Effector CD8-positive, alpha-beta T cell (primary cell): ENCODE measurements at places on chromosomes 5 and 9.

- DNase-seq: no peak
These were observed 40.7 kb downstream of the NR3C1 start for GRCh38 chr5:143362664-143363227.

- no peak for DNase-seq
These were observed 13.0 kb downstream of the NEK6 start for GRCh38 chr9:124270504-124271335.

GRCh38 chr5:150746-151145 lies 40.5 kb upstream of the LRRC14B start:
- no peak for DNase-seq

GRCh38 chr5:6551287-6551954 lies 81.4 kb downstream of the NSUN2 start:
- no peak for DNase-seq

- DNase-seq: no peak
These were observed 2.9 kb upstream of the RBM22 start for GRCh38 chr5:150703762-150704161.

GRCh38 chr5:115810761-115811160 lies 5.7 kb downstream of the CDO1 start:
- no peak for DNase-seq

DNA sequence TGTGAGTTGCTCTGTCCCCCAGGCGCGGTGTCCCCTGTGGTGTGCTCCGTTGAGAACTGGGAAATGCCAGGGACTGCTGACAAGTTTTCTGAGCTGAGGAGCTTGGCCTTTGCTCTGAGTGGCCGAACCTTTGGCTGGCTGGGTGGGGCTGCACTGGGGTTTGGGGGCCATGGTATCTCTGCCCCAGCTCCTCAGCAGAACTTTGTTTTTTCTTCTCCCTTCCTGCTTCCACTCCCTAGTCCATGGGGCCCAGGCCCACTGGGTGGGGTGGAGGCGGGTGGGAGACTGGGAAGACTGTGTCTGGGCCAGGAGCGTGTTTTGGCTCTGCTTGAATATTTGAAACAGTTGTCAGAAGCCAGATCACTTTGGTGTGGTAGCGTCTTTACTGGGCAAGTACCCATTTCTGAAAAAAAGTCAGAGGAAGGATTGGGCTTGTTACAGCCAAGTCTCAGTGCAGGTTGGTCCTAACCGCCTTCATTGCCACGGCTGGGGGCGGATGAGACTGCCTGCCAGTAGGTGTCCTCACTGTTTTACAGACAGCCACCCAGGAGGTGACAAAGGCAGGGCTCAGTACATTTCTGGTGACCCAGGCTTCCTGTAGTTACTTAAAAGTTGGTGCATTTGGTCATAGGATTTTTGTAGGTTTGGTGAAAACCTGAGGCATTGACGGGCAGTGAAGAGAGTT lies 92.7 kb downstream of the DAB2IP start:
- no peak for DNase-seq

DNA sequence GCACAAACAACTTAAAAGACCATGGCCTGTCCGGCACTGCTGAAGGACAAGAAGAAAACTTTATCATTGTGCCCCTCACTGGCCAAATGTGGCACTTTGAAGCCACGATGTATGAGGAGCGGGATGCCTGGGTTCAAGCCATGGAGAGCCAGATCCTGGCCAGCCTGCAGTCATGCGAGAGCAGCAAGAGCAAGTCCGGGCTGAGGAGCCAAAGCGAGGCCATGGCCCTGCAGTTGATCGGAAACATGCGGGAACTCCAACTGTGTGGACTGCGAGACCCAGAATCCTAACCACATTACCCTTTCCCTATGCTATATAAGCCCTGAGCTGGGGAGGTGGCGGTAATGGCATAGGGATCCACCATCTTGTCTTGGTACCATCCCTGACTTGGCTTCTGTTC lies 497.9 kb downstream of the ANXA1 start:
- DNase-seq: no peak

DNA sequence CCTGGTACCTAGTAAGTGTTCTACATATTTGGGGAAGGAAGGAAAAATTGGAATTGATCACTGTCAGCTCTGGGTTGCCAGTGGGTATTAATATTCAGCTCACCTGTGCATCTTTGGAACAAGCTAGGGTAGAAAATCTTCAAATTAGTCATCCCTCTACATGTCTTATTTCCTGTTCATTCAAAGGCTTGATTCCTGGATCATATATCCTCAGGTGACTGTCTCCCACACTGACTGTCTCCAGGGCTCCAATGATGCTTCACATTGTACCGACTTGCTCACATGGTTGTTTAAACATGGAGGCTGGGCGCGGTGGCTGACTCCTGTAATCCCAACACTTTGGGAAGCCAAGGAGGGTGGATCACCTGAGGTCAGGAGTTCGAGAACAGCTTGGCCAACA lies 11.6 kb upstream of the SUSD1 start:
- no peak for DNase-seq

GRCh38 chr9:91522481-91522880 lies 98.8 kb upstream of the NFIL3 start:
- no peak for DNase-seq

DNA sequence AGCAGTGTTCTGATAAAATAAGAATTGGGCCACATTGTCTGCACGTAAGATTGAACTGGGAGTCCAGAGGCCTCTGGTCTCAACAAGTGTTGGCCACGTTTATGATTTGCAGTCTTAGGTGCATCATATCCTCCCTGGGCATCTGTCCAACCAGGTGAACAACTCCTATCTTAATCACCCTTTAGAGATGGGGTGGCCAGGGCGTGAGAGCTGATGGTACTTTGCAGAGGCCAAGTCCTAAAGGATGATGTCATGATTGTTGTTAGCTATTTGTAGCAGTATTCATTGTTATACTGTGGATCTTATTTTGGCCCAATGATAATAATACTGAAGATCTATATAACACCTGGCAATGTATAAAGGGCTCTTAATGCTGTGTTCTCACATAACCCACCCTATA lies 73.2 kb upstream of the RARS1 start:
- DNase-seq: no peak

DNA sequence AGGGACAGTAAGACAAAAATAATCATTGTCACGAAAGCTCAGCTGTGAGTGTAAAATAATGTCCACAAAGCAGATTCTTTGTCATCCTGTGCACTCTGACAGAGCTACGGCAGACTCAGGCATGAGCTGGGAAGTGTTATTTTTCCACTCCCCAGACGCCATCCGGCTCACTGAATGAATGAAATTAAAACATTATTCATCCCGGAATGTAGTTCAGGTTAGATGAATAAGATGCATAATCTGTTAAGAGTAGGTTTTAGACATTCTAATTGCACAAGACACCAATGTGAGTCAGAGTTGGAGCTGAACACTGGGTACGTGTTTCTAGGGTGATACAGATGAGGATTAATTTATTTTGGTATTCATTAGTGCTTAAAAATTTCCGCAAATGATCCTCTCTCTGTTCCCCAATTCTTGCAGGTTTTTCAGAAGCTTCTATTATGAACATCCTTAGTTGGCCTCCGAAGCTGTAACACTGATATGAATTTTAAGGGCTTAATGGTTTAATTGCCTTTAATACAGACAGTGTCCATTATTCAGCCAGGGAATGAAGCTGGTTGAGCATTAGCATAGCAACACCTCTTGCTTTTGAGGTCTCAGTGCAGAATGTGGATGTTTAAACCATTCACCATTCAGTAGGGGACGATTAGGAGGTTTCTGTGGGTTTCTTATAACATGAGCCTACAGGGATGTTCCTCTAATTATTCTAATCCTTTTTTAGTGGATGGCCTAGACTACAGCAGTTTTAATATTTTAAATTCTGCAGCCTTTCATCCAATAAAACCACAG lies 65.6 kb upstream of the FRRS1L start:
- no peak for DNase-seq

- DNase-seq: no peak
These were observed 48.5 kb upstream of the NEK6 start for GRCh38 chr9:124209279-124209678.

- DNase-seq: no peak
These were observed 179.3 kb downstream of the RFX3 start for GRCh38 chr9:3346549-3346948.

- DNase-seq: no peak
These were observed 6.9 kb downstream of the LPCAT1 start for GRCh38 chr5:1516615-1517601.

DNA sequence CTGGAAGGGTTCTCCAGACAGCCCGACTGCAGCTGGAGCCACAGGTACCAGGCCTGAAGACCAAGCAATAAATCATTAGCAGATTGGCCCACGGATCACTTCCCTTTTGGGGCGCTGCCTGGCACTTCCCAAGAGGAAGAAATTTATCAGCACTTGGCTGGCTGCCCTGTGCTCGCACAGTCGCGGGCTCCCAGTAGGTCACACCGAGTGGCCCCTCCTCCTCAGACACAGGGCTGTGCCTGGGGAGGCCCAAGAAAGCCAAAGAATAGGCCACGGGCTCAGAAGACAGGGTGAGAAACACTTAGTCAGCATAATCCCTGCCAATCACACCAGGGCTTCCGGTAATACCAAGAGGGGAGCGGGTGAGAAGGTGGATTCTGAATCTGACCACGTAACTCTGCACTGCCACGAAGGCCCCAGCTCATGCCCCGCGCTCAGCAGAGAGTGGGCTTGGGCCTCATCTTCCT lies 115.7 kb upstream of the MSX2 start:
- DNase-seq: no peak

DNA sequence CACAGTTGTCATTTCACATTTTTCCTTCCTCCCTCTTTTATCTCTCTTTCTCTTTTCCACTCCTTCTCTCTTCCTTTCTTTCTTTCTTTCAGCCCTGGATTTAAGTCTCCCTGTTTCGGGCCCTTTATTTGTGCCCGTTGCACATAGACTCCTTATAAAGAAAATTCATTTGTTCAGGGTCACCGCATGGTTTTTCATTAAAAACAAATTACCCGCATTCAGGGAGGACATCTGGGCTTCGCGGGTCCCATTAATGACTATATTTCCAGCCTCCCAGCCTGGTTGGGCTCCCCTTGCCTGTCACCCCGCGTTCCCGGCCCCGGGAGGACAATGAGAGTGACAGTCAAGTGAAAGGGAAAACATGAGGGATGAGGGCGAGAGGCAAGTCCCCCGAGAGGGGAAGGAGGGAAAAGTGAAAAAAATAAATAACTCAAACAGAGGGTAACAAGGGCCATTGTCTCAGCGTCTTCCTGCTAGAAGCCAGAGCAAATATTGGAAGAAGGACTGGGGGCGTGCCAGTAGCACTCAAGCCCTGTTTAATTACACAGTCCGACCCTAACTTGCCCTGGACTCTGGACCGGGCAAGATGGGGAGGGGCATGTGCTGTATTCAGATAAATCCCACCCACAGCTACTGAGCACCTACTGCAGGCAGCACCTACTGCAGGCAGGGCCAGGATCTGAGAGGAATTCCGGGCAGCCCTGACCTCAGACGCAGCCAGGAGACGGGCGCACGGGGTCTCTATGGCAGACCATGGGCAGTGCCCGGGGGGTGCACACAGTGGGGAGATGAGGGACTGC lies 166.2 kb downstream of the PAX5 start:
- DNase-seq: no peak

DNA sequence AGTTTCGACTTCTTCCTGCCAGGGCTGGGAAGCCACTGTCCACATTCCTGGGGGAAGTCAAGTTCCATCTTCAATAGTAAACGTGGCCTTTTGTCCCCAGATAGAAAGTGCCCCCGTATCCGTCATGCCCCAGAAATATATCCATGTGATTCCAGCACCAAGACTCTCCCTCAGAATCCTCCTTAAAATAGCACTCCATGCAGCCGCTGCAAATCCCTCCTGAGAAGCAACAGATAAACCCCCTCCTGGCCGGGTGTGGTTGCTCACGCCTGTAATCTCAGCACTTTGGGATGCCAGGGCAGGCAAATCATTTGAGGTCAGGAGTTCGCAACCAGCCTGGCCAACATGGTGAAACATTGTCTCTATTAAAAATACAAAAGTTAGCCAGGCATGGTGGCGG lies 126.1 kb downstream of the OLFM1 start:
- no peak for DNase-seq

- DNase-seq: no peak
These were observed 159.4 kb downstream of the KDM4C start for GRCh38 chr9:6917162-6917561.

DNA sequence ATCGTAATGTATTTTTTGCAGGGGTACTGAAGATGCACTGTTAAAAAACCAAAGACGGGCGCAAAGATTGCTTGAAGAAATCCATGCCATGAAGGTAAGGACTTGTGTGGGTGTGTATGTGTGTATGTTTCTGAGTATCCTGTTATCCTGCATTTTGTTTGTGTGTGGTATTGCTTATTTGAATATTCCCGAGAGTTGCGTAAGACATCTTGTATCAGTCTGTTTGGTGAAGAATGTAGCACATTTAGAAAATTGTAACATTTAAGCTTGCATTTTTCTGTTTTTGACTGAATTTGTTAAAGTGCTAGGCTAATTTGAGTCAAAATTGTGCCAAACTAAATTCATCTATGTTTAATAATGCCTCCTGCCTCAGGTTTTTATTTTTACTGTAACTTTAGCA lies 13.5 kb downstream of the SRFBP1 start:
- DNase-seq: no peak

DNA sequence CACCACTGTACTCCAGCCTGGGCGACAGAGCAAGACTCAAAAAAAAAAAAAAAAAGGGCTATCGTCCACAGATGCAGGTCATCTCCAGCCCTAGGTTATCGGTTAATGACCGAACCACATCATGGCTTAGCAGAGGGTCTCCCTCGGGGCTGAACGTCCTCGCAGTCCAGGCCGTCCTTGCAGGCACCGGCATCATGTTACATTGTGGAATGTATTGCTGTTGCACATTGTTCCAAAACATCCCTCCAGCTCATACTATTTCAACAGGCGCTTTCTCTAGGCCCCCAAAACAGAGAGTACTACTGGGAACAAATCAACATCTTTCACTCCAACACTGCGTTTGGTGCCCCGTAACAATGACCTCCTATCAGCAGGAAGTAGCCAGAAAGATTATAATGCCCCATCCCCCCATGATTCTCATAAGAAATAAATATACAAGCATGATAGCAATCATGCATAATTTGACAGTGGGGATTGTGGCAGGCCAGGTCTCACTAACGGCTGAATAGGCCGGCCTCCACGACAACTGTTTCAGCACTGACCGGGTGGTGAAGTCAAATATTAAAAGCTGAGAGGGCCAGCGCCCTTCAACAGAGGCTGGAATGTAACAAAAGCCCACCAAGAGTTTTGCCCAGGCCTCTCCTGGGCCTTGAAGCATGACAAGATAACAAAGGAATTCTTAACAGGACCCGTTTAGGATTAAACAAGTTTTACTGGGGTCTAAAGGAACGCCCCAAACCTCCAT lies 1.1 kb upstream of the LCN9 start:
- no peak for DNase-seq

DNA sequence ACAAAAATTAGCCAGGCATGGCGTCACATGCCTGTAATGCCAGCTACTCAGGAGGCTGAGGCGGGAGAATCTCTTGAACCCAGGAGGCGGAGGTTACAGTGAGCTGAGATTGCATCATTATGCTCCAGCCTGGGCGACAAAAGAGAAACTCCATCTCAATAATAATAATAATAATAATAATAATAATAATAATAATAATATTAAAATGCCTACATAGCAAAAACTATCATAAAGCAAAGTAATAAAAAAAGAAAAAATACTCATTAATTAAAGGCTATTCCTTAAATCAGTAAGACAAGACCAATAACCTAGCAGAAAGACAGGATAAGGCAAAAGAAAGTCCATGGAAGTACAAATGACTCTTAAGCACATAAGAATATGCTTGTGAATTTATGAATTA lies 50.0 kb downstream of the MRPS27 start:
- no peak for DNase-seq
